ENCODE measurements at places on chromosomes 12 and 14.

GRCh38 chr14:42141328-42141727 lies 534.7 kb downstream of the LRFN5 start:
- DNase-seq: no peak

DNA sequence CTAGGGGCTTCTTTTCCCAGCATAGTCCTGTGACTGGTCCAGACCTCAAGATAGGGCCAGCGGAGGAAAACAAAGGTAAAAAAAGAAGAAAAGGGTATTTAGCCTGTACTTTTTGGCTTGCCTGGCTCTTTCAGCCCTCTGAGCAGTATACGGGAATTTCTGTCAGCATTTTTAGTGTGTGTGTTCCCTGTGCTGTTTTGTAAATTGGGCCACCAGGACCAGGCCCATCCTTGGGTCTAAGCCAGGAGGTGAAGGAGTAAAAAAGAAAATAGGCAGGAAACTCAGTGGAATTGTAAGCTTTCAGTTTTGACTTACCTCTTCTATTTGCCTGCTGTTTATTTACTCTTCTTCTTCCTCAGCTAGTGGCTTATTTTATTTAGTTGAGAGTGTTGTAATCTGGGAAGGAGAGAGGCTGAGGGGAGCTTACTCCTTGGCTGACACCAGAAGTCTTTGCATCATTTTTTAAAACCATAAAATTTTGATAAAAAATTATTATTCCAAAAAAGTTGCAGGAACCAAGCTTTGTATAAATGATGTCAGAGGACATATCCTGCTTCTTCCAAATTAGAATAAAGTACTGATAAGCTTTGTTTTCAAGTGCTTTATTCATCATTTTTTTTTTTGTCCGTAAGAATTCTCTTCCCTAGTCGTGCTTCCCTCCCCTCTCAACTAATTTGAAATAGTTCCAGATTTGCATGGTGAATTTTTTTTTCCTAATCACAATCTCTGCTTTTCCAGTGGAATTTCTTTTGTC lies 63.7 kb downstream of the DIP2B start:
- DNase-seq: no peak

GRCh38 chr14:72525087-72525915 lies 368.6 kb downstream of the DPF3 start:
- no peak for DNase-seq

DNA sequence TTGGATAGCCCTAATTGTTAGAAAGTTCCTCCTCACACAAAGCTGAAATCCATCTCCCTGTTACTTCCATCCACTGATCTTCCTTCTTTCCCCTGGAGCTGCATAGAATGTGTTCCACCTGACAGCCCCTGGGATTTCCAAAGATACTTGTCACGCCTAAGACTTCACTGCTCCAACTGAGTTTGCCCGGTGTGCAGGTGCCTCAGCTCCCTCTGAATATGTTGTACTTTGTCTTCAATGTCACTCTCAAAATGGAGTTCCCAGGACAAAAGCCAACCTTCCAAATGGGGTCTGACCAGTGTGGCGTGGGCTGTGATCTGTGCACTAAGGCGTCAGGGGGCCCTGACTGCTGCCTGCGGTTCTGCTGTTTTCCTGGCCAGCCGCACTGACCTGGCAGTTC lies 42.8 kb downstream of the CACNA2D4 start:
- DNase-seq: no peak

GRCh38 chr12:95336387-95337067 lies 118.9 kb downstream of the VEZT start:
- DNase-seq: no peak

DNA sequence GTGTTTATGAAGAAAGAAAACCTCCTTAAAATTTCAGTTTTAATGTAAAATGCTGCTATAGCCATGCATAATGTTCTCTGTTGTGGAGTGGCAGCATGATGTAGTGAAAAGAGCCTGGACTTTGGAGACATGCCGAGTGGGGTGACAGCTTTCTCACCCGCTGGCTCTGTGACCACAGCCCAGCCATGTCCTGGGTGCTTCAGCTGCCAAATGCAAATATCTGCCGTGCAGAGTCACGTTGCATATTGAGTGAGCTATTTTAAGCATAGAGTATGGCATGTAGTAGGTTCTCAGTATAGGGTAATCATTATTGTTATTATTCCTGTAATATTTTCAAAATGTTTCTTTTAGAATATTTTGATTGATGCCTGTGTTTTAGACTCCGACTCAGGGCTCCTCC lies 15.5 kb upstream of the TCTN2 start:
- no peak for DNase-seq

GRCh38 chr12:76250256-76250655 lies 98.0 kb downstream of the BBS10 start:
- DNase-seq: no peak

- DNase-seq: no peak
Measured at GRCh38 chr14:44798386-44799242, 163.1 kb downstream of the KLHL28 start.

- peak; percentile 20 for DNase-seq
Measured at GRCh38 chr12:104764225-104765091, 193.6 kb downstream of the SLC41A2 start.

DNA sequence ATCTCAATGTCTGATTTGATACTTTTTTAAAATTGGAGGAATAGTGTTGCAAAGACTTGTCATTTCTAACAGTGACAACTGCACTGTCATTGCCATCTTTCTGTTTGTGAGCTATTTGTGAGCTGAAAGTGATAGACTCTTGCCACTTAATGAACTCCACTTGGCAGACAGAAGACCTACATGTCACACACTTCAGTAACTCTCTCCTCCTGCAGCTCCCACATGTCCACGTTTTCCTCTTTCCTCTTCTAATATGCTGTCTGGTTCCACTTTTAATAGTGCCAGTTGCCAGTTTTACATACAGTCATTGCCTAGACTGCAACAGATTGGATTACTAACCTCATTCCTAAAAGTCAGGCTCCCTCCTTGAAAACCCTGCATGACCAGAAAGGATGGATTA lies 121.5 kb downstream of the CAPZA3 start:
- no peak for DNase-seq

GRCh38 chr12:116188581-116188980 lies 88.9 kb downstream of the MED13L start:
- no peak for DNase-seq

GRCh38 chr14:95760596-95760995 lies 46.7 kb upstream of the TCL1A start:
- no peak for DNase-seq

DNA sequence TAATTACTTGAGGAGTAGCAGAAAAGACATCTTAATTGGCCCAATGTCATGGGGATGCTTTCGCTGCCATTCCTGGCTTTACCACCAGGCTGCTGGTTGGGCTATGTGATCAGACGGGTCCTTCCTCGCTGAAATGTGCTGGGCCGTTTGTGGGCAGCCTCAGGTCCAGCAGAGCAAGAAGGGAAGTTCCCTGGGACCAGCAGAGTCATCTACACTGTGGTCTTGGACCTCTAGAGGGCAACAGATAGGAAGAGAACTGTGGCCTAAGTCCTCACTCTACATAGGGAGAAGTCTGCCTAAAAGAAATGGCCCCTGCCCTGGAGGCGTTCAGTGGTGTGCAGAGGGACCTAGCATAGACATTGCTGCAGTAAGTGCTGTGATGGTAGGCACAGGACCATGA lies 10.9 kb downstream of the EVL start:
- DNase-seq: peak; percentile 74

DNA sequence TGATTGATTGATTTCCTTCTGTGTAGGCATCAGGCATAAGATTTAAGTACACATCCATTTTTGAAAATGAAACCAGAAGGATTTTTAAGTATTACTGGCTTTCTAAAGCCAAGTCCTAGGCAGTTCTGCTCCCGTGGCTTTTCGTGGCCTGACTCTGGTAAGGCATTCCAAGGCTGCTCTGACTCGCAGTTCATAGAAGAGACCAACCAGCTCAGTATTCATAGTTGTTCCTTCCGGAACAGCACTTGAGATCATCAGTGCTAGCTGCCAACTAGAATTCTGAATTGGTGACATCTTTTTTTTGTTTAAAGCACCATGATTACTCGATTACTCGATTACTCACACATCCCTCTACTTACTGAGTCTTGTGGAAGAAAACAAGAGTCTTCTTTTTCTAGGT lies 25.9 kb downstream of the SUDS3 start:
- no peak for DNase-seq

DNA sequence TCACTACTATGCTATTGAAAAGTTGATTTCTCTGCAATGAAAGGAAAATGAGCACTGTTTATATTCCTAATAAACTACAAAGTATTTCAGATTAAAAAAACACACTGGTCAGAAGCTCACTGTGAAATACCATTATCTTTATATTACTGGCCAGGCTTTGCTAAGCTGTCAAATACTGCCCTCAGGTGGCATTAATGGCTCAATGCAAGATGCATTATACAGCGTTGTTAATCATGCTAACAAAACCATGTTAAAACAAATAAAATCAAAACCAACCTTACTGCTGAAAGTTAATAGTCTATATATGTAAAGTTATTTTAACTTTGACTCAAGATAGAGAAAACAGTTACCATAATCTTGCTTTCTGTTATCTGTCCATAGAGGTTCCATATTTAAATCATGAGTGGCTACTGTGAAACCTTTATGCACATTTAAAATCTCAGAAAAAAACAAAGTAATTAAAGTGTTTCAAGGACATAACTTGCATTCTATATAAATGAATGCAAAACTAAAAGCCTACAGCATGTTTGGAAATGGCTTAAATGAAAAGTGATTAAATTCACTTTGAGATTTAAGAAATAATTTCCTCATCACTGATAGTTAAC lies 121.7 kb downstream of the RALGAPA1 start:
- peak; percentile 42 for DNase-seq

- DNase-seq: no peak
Measured at GRCh38 chr12:16027002-16027401, 115.9 kb downstream of the DERA start.

GRCh38 chr12:103331643-103332042 lies 164.1 kb downstream of the C12orf42 start:
- no peak for DNase-seq

DNA sequence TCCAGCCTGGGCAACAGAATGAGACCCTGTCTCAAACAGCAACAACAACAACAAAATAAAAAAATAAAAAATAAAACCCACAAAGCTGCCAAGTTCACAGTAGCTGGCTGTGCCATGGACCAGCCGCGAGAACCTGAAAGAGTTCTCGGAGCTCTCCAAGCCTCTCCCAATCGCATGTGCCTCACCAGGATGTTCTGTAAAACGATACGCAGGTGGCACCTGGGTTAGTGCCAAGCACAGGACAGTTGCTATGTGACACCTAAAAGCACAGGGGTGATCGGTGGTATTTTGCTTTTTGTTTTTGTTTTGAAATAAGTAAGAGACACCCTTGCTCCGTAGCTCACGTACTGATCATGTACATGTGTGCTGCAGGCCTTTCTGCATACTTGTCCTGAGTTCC lies 52.4 kb downstream of the RFLNA start:
- no peak for DNase-seq

GRCh38 chr14:57617510-57617909 lies 123.9 kb upstream of the CCDC198 start:
- no peak for DNase-seq

DNA sequence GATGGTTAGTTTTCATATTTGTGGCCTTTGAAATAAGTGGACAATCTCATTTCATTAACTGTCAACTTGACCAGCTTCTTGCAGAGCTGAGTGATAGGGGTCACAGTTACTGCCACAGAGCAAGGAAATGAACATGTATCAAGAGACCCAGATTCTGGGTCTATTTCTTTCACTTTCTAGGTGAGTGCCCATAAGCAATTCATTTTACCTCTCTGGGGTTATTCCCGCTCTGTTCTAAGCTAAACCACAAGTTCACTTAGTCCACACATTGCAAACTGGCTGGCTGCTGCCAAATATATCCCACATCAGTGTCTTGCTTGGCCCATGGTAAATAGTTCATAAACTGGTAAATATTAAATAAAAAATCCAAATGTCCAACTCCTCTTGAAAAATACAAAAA lies 29.9 kb downstream of the GPHB5 start:
- DNase-seq: no peak

DNA sequence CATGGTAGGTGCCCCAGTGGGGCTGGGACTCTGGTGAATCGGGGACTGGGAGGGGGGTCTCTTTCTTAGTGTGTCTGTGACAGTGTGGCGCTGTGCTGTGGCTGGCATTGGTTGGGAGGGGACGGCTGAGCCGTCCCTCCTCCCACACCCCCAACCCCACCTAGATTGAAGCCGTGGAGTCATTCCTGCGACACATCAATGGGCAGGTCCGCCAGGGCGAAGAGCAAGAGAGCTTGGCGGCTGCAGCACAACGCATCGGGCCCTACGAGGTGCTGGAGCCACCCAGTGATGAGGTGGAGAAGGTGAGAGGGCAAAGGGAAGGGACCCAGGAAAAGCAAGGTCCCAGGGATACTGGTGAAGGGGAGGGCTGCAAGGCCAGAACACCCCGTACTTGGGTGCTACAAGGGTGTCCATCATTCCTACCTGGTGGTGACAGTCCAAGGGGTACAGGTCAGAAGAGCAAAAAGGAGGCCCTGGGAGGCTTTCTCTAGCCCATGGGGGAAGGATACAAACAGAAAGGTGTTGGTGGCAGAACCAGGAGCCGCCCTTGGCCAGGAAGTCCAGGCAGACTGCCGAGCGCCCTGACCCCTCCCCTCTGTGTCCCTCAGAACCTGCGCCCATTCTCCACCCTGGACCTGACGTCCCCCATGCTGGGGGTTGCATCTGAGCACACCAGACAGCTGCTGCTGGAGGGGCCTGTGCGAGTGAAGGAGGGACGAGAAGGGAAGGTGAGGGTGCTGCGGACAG lies 7.4 kb downstream of the PLEKHG6 start:
- DNase-seq: no peak

DNA sequence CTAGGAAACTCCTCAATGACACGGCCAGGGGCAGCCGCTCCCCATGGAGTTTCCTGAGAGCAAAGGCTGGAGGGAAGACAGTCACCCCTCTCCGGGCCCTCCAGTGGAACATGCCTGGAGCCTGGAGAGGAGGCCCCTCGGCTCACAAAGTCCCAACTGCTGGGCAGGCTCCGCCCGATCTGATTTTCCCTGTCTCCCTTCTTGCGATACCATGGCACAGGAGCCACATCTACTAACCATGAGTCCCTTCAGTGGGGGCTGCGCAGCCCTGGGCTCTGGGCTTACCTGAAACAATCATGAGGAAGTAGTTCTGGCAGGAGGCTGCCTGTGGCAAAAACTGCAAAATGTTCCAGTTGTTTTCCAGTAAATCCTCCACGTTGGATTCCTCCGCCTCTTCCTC lies 15.3 kb downstream of the P2RX2 start:
- DNase-seq: no peak

GRCh38 chr14:99260116-99260515 lies 11.9 kb downstream of the BCL11B start:
- DNase-seq: no peak

DNA sequence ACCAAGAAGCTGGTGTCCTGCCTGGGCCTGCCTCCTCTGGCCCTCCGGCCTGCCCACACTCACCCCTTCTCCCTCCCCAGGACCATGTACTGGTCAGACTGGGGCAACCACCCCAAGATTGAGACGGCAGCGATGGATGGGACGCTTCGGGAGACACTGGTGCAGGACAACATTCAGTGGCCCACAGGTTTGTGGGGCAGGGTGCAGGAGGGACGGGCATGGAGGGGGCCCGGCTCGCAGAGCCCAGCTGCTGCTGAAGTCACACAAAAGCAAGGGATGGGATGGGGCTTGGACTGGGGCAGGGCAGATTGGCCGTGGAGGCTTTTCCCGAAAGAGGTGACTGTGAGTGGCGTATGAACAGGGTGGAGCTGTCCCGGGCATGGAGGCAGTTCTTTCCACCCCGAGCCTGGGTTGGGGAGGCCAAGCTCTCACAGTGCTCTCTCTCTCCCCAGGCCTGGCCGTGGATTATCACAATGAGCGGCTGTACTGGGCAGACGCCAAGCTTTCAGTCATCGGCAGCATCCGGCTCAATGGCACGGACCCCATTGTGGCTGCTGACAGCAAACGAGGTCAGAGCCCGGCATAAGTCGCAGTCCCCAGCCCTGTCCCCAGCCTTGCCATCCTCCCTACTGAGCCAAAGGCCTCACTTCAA lies 7.8 kb upstream of the NXPH4 start:
- no peak for DNase-seq

Data from activated CD4-positive, alpha-beta T cell treated with anti-CD3 and anti-CD28 coated beads for 36 hours (primary cell).